ENCODE measurements at places on chromosomes 4 and X. TPM values are rescaled to one million over a fixed set of nuclear protein-coding genes. Genes with fewer than 3 reads are reported as not detected.

YIPF7 gene
- total RNA-seq = not detected

FLNA gene
- 3,747 TPM for total RNA-seq

DDIT4L gene
- total RNA-seq = 9.2 TPM

CLDN34 gene
- not detected for total RNA-seq

FGA gene
- not detected for total RNA-seq
